Inflammatory macrophage (primary cell): ENCODE measurements at places on chromosomes 2 and 18.
A peak's percentile ranks its signal among the peaks of the same experiment; 100 is the strongest.

DNA sequence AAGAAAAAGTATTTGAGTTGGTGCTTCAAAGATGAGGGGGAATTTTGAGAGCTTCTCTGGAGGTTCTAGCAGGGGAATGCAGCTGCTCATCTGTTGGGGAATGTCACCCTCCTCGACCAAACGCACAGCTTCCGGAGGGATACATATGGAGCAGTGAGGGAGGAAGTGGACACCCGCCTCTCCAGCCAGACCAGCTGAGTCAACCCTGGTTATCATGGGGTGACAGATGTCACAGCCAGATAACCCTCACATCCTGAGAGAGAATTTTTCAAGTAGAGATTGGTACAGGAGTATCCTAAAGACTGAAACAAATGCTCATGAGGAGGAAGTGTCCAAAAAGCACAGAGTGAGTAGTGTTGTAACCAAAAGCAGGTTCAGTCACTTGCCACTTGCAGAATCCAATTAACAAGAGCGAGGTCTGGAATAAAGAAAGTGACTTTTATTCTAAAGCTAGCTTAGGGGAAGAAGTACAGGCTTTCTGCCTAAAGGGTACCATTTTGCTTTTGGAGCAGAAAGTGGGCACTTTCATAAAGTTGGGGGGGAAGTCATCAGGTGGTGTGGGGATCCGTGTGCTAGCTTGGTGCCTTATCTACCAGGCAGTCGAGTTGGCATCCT, 395.2 kb downstream of the RAD51AP2 start:
- no peak for DNase-seq

- DNase-seq = no peak
Measured at GRCh38 chr2:197357986-197358385, 47.4 kb upstream of the ANKRD44 start.

DNA sequence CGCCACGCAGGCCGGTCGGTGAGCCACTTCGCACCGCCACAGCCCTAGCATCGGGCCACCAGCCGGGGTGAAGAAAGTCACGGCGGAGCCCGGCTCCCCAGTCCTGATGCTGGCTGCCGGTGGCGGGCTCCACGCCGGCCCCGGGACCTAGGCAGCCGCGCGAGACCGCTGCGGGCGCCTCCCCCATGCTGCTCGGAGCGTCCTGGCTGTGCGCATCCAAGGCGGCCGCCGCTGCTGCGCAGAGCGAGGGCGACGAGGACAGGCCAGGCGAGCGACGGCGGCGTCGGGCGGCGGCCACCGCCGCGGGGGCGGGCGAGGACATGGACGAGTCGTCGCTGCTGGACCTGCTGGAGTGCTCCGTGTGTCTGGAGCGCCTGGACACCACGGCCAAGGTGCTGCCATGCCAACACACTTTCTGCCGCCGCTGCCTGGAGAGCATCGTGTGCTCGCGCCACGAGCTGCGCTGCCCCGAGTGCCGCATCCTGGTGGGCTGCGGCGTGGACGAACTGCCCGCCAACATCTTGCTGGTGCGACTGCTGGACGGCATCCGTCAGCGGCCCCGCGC, 433 bp downstream of the SH3RF3 start:
- peak; percentile 12 for DNase-seq

DNA sequence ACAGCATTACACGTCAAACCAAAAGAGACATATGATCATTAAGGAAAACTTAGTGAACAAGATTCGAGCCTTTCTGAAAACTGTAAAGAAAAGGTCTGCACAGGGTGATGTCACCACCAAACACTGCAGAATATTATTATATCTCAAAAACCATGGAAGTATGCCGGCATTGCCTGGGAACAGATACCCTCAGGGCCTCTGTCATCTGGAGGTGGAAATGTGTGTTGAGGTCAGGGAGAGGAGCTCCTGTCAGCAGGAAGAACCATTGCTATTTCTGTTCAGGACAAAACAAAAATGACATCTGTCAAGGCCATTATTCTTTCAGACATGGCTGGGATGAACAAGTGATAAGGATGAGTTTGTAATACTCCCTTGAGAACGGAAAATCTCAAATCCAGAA, 365.9 kb upstream of the TRIB2 start:
- DNase-seq = no peak

DNA sequence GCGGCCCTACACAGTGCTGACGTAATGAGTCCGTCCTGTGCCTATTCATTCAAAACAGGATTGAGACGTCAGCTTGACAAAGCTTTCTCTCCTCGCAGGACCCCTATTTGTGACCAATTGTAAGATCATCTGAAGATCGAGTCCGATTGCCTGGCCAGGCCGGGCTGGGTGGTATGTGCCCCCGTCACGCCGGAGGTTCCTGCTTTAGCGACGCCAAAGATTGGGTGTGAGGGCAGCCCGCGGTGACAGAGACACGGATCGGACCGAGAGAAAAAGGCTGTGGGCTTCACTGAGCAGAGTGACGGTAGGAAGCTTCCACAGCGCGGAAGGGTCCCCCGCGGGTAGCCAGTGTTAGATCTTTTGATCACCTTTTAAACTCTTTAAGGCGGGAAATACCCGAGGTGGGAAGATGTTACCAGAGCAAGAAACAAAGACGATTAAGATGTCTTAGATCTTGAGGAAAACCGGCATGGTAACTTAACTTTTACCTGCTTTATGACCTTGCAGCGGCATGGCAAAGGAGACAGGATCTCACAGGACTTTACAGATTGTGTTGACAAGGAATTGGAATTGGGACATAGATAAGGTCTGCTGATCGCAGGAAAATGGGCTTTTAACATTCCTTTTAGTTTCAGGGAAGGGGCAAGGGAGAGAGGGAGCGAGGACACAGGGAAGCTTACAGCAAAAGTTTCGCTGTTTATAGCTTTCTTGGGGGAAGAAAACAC, 220.0 kb downstream of the METTL4 start:
- DNase-seq = no peak

- peak; percentile 19 for DNase-seq
Measured at GRCh38 chr18:57353940-57354461, 1.6 kb downstream of the ST8SIA3 start.

DNA sequence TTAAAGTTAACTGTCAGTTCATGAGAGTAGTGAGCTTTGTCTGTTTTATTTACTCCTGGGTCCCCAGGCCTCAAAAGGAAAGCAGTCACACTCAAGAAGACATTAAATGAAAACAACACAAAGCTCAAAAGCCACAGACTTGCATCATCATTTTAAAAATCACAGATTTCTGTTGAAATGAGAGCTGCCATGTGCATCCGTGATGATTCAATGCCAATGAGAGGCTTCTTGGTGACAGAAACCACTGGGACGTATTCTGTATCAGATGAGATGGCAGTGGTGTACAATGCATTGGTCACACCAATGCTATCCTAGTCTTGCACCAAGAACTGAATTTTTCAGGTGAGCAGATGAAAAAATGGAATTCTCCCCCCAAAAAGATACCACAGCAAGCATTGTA, 204.8 kb downstream of the ANAPC1 start:
- DNase-seq = peak; percentile 79

DNA sequence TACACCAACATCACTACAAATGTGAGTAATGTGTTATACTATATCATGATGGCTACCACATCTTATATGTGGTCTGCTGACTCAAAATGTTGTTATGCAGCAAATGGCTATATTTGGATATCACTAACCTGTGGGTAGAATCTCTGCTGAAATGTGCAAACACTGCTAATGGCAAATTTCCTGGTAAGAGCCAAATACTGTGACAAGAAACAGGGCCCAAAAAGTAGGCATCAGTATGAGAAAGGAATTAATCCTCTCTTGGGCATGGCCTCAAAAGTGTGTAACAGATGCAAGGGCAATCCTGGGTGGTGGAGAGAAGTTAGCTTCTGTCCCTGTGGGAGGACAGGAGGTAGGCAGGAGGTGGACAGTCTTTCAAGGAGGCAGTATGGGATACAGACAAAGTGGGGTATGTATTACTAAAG, 13.3 kb downstream of the ATF2 start:
- DNase-seq = no peak

DNA sequence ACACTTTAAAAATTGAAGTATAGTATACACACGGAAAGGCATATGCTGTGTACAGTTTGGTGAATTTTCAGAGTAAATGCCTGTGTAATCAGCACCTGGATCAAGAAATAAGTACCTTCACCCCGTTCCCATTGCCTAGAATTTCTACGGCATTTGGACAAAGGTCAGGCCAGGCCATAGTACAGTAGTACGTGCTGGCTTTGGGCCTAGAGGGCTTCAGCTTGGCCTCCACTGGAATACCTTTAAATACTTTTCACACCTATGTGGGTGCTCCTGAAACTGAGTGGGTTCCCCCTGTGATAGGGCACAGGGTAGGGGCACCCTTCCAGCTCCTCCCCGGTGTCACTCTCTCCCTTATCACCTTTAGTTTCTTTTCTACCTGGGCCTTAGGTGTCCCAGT, 26.5 kb downstream of the TET3 start:
- DNase-seq = no peak

- DNase-seq = no peak
Measured at GRCh38 chr2:37918742-37919186, 6.3 kb upstream of the RMDN2 start.

DNA sequence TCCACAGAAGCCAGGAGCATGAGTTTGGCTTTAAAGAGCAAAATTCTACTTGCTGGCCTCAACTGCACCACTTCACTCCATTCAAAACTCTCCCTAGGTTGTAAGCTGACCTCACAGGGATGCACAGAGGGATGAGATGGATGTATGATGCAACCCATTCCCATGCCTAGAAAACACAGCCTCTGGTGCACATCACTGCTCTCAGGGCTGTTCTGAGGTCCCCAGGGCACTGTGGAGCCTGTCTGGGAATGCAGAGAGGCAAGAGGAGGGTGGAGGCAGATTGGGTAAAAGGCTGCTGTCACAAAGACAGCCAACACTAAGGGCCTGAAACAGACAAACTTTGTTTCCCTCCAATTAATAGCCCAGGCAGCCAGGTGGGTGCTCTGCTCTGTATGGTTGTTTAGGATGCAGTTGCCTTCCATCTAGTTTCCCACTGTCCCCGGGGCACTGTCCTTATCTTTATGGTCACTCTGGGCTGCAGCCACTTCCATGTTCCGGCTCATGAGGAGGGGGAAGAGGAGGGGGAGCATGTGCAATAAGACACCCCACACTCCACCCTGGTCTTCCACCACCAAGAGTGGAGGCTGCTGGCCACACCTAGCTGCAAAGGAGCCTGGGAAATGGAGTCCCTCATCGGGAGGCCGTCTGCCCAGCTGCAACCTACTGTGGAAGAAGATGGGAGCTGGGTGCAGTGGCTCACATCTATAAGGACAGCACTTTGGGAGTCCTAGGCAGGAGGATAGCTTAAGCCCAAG, 7.0 kb downstream of the GPR45 start:
- DNase-seq = no peak

GRCh38 chr2:136386046-136386445, 268.1 kb upstream of the CXCR4 start:
- no peak for DNase-seq

DNA sequence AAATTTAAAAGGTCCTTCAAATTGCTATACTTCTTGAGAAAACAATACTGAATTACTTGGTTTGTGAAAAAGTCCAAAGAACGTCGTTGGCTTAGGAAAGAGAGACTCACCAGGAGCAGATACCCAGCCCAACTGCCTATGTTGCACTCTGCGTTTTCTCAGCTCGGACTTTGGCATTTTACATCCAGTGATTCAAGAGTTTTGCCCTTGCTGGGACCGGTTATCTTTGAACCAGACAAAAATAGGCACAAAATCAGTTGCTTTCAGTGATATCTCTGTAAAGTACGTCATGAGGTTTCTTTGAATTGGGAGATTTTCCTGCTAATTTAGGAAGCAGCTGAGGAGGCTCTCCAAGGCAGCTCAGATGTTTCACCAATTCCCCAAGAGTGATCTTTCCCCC, 29.3 kb downstream of the FHOD3 start:
- no peak for DNase-seq

- no peak for DNase-seq
Measured at GRCh38 chr2:207873794-207874193, 104.1 kb upstream of the FZD5 start.

DNA sequence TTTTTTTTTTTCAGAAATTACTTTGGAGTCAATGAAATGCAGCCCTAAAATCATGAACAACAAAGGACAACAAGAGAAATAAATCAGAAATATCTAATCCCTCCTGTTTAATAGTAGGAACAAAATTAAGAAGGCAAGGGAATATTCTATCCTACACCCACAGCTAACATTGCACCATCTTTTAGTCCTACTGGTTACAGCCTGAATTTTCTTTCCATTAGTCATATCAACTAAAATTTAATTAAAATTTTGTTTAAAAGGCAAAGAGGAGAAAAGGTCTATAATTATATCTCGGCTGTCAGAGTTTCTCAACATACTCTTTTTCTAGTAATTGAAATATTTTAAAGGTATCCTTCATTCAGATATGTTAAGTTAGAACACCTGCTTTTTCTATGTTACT, 61.9 kb downstream of the DTNA start:
- no peak for DNase-seq

- DNase-seq = peak; percentile 3
Measured at GRCh38 chr18:72086421-72086820, 457.7 kb downstream of the CBLN2 start.

- no peak for DNase-seq
Measured at GRCh38 chr2:174624895-174625430, 27.4 kb upstream of the WIPF1 start.

GRCh38 chr2:71927757-71928715, 219.6 kb downstream of the CYP26B1 start:
- DNase-seq = no peak

GRCh38 chr2:46299365-46300263, 2.4 kb downstream of the EPAS1 start:
- DNase-seq = peak; percentile 82

DNA sequence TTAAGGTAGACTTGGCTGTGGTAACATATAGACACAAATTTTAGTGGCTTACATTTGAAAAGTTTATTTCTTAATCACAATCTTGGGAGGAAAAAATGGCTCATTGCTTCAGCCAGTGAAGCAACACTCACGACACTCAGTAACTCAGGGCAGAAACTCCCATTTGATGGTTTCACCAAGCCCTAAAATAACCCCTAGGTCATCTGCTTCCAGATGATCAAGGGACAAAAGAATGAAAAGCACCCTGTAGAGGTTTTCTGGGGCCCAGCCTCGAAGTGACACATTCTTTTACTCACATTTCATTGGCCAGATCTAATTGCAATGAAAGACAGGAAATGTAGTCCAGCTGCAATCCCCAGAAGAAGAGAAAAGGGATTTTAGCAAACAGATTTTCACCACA, 275.9 kb downstream of the TMX3 start:
- no peak for DNase-seq

DNA sequence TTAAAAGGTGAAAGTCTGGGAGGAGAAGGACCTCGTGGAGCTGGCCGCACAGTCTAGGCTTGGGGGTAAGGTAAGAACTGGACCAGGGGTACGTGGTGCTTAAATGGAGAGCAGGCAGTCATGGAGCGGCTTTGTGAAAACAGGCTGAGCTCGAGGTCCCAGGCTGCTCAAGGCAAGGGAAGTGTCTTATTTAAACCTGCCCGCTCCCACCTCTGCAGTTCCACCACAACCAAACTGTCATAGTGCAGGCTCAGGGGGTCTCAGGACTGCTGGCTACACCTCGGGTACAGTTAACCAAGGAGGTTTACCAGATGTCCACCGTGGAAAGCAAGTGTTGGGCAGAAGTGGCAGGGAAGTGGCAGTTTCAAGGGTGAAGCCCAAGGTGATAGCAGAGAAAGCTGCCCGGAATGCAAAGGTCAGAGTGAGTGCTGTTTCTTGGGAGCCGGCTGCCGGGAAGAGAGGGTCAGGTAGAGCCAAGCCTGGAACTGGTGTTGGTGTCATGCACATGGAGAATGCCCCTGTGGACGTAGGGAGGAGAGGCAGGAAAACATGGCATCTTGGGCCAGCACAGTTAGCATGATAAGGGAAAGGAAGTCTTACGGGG, 203.3 kb downstream of the GBX2 start:
- no peak for DNase-seq
